ENCODE measurements at places on chromosomes 2 and 18.
A peak's percentile ranks its signal among the peaks of the same experiment; 100 is the strongest.

DNA sequence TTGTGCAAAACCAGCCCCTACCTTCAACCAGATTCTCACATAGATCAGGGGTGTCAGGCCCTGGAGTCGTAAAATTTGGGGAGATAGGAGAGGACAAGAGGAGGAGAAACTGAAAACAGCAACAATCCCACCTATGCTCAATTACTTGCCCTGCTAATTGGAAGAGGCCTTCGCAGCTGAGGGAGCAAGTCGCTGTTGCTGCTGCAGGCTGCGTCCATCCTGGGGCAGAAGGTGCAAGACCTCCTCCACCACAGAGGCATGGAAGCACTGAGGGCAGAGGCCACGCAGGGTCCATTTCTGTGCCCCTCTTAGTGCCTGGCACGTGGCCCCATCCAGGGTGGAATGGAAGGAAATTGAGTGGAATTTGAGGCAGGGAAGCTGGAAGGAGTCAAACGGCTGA, 36.5 kb downstream of the CNGA3 start:
- H3K4me1 ChIP-seq = no peaks in the 10 kb centered on the region
- no peak overlapping the region for H3K4me3 ChIP-seq
- no peaks in the 10 kb centered on the region for H3K27me3 ChIP-seq
- no peak for DNase-seq
- no peak overlapping the region for H3K27ac ChIP-seq

DNA sequence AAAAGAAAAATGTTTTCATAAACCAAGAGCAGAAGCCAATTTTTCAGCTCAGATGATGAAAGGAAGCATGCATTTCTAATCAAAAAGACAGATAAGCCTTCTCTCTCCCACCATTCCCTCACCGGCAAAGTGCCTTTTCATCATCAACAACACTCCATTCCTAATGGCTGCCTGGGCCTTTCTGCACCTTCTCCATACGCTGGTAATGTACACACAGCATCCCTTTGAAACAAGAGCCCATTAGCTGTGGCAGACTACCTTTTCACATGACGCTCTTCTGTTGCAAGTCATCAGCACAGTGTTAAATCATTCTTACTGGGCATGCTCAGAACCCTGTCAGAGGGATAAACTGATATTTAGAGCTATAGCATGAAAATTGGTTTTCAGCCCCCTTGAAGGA, 408.9 kb downstream of the MEIS1 start:
- H3K36me3 ChIP-seq = no peaks in the 10 kb centered on the region
- no peak for DNase-seq
- no peak overlapping the region for H3K4me3 ChIP-seq
- H3K27me3 ChIP-seq = no peaks in the 10 kb centered on the region
- no peak overlapping the region for H3K27ac ChIP-seq

GRCh38 chr2:28437149-28437835, 44.6 kb downstream of the FOSL2 start:
- H3K4me1 ChIP-seq = peaks cover 33% of the 10 kb centered on the region
- no peak overlapping the region for H3K27ac ChIP-seq
- DNase-seq = no peak
- H3K36me3 ChIP-seq = no peaks in the 10 kb centered on the region

- H3K4me1 ChIP-seq = no peaks in the 10 kb centered on the region
- no peaks in the 10 kb centered on the region for H3K27me3 ChIP-seq
- no peak overlapping the region for H3K27ac ChIP-seq
- DNase-seq = no peak
- H3K36me3 ChIP-seq = no peaks in the 10 kb centered on the region
Measured at GRCh38 chr18:55593888-55594287, 5.9 kb upstream of the TCF4 start.

- no peak overlapping the region for H3K27ac ChIP-seq
- H3K4me1 ChIP-seq = peaks cover 22% of the 10 kb centered on the region
- DNase-seq = no peak
- no peaks in the 10 kb centered on the region for H3K27me3 ChIP-seq
- H3K4me3 ChIP-seq = no peak overlapping the region
Measured at GRCh38 chr2:200130762-200131166, 175.4 kb downstream of the MAIP1 start.

GRCh38 chr2:24435391-24436316, 55.4 kb upstream of the NCOA1 start:
- H3K4me1 ChIP-seq = no peaks in the 10 kb centered on the region
- no peaks in the 10 kb centered on the region for H3K27me3 ChIP-seq
- no peaks in the 10 kb centered on the region for H3K36me3 ChIP-seq
- H3K4me3 ChIP-seq = no peak overlapping the region

DNA sequence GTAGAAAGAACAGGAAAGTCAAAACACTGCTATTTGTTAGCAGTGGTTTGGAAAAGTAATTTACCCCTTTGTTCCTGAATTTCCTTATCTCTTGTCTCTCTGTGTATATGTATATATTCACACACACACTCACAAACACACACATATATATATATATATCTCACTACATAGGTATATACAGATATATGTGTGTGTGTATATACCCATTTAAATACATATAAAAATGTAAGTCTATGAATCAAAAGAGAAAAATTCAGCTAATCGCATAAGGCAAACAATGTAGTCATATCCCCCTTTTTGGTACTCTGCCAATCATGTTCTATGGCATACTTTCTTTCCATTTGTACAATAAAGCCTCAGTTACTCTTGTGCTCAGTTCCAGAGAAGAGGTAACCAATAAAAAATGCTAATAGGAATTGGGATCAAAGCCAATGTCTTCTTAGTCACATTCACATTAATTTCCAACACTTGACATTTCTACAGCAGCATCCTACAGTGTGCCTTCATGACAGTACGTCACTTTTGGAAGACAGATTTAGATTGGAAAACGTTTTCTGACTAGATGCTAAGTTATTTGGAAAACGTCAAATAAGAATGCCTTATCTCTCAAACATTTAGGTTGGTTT, 94.6 kb downstream of the MC4R start:
- no peaks in the 10 kb centered on the region for H3K27me3 ChIP-seq
- no peaks in the 10 kb centered on the region for H3K36me3 ChIP-seq
- no peak overlapping the region for H3K27ac ChIP-seq
- H3K4me3 ChIP-seq = no peak overlapping the region
- no peaks in the 10 kb centered on the region for H3K4me1 ChIP-seq

- DNase-seq = peak; percentile 53
- no peaks in the 10 kb centered on the region for H3K27me3 ChIP-seq
- no peak overlapping the region for H3K4me3 ChIP-seq
Measured at GRCh38 chr2:39593439-39594393, 72.0 kb upstream of the TMEM178A start.

DNA sequence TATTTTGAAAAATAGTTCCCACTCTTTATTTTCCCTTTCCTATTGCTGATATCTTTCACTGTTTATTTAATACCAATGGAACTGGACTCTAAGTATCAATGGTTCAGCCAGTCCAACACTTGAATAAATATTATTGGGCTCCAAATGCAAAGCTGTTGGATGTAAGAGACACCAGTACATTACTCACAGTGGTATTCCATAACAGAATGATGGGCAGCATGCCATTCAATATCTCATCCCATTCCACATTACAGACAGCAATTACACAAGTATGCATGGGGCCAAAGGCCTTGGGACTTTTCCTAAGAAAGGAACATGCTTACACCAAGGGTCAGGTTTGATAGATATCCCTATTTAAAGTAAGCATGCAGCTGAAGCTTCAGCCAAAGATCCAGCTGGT, 231.9 kb downstream of the RND3 start:
- no peak overlapping the region for H3K27ac ChIP-seq
- H3K4me1 ChIP-seq = no peaks in the 10 kb centered on the region
- H3K4me3 ChIP-seq = no peak overlapping the region

DNA sequence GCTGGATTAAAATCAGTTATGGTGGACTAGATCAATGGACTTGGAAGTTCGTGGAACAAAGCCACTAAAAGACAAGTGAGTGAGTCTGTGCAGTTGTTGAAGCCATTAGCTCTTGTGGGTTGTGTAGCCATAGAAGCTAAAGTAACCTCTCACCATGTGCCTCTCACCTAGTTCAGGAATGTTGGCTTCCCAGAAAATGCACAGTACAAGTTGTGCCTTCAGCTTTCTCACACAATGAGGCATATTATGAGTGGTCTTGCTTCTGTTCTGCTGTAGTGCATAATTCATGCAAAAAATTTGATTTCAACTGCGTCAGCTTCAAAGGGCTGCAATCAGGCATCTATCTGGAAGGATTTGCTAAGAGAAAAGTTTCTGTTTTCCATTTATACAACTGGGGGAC, 26.2 kb downstream of the CERS6 start:
- DNase-seq = no peak
- no peak overlapping the region for H3K4me3 ChIP-seq
- peaks cover 43% of the 10 kb centered on the region for H3K4me1 ChIP-seq
- no peaks in the 10 kb centered on the region for H3K27me3 ChIP-seq
- no peak overlapping the region for H3K27ac ChIP-seq
- H3K36me3 ChIP-seq = no peaks in the 10 kb centered on the region

DNA sequence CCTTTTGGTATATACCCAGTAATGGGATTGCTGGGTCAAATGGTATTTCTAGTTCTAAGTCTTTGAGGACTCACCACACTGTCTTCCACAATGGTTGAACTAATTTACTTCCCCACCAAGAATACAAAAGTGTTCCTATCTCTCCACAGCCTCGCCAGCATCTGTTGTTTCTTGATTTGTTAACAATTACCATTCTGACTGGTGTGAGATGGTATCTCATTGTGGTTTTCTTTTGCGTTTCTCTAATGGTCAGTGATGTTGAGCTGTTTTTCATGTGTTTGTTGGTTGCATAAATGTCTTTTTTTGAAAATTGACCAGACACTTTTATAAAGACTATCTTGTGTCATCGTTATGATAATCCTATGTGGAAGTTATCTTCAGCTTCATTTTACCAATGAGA, 16.0 kb upstream of the ATP8B1 start:
- no peak for DNase-seq
- no peaks in the 10 kb centered on the region for H3K4me1 ChIP-seq
- H3K27ac ChIP-seq = no peak overlapping the region
- H3K27me3 ChIP-seq = no peaks in the 10 kb centered on the region
- H3K4me3 ChIP-seq = no peak overlapping the region
- no peaks in the 10 kb centered on the region for H3K36me3 ChIP-seq
